CD4-positive, alpha-beta T cell treated with Interleukin-6 at 100 ng/mL for 8 hours (primary cell): ENCODE measurements at places on chromosomes 11 and 22.

- no peak for DNase-seq
These were observed 73.2 kb upstream of the NUP50 start for GRCh38 chr22:45090497-45090910.

DNA sequence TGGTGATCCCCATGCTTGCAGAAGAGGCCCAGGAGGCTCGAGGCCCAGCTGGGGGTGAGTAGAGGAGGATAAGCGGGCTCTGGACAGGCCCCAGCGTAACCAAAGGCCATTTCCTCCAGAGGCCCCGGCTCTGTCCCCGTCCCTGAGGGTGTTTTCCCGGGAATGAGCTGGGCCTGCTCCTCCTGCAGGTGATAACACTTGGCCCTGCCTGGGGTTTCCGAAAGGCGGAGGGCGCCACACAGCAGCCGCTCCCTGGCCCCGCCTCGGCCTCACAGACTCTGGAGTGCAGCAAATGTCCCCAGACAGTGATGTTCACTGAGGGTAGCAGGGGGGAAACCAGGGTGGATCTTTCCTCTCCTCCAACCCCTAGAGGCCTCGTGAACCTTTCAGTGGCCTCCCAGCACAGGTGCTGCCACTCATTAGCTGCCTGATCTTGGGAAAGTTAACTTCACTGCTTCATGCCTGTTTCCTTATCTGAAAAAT lies 10.5 kb upstream of the MGAT3 start:
- no peak for DNase-seq

DNA sequence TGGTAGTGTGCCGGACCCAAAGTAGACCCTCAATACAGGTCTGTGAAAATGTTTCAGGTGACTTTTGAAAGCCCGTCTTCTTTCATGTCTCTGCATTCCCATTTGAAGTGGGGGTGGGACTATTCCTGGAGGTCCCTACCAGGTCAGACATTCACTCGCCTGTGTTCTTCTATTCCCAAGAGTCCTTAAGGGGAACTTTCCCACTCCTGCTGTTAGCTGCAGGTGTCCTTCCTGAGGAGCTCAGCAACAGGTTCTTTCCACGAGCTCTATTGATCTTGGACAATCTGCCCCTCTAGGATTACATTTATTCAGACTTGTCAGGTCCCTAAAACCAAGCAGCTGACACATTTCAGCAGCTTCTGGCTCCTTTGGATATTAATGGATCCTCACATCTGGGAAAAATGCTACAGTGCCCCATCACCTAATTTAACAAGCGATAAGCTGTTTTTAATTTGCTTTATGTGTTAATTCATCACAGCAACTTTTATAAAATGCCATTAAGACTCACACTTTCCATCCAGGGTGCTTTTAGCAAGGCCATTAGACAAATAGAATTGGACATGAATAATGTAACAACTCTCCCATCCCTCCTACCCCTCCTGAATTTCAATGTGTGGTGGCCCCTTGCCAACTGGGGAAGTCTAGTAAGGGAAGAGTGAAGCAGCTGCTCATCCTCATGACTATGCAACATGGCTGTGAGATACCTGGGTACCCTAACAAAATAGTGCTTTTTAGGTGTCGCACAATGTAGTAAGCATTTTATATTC lies 259.5 kb upstream of the CCDC90B start:
- no peak for DNase-seq

GRCh38 chr11:78336877-78337553 lies 80.6 kb downstream of the GAB2 start:
- no peak for DNase-seq

DNA sequence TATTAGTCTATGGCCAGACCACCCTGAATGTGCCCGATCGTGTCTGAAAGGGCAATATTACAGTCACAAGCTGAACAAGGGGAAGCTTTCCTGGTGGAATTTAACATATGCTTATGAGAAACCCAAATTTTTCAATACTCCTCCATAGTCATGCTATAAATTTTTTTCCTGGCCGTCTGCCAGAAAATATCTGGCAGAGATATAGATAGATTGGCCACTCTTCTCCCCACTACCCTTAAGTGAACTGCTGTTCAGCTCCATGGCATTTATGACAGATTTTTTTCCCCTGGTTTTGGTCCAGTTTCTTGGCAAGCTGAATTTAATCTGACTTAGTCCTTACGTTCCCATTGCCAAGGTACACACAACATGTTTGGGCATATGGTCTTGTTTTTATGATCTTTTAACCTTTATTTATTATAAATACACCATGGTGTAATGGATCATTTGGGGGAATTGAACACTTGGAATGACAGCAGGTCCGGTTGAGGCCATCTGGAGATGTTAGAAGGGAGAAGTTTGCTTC lies 328.5 kb downstream of the CNTN5 start:
- DNase-seq, result no peak

DNA sequence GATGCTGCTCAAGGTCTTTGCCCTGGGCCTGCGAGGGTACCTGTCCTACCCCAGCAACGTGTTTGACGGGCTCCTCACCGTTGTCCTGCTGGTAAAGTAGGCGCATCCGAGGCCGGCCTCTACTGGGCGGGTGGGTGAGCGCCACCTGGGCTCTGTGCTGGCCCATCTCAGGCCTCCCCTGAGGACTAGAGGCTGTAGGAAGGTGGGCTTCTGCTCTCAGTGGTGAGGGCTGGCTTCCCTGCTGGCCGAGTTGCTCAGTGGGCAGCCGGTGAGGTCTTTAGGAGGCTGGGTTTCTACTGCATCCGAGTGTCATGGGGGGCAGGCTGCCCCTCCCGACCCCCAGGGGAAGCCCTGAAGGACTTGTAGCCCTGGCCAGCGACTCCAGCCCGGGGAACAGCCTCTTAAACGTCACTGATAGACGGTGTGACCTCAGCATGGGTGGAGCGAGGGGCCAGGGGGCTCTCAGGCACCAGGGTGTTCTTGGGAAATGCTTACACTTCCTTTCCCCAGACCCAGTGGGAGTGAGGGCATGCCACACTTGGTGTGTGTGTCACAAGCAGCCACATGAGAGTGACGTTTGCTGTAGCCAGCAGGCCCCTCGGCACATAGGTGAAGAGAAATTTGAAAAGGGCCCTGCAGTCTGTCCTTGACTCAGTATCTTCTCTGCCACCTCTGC lies 30.3 kb downstream of the TPCN2 start:
- no peak for DNase-seq

DNA sequence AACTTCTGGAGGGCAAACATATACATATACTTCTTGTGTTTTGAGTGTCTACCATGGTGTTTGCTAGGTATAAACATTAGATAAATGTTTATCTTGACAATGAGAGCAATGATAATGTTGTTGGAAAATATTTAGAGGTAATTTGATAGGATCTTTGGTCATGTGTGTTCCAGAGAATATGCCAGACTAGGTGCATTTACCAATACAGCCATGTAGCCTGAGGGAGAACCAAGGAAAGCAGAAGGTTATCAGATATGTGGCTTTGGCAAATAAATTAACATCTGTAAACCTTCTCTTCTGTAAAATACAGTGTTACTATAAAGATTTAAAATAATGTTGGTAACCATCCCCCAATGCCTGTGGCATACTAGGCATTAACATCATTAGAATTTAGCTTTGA lies 226.8 kb downstream of the C11orf87 start:
- no peak for DNase-seq

DNA sequence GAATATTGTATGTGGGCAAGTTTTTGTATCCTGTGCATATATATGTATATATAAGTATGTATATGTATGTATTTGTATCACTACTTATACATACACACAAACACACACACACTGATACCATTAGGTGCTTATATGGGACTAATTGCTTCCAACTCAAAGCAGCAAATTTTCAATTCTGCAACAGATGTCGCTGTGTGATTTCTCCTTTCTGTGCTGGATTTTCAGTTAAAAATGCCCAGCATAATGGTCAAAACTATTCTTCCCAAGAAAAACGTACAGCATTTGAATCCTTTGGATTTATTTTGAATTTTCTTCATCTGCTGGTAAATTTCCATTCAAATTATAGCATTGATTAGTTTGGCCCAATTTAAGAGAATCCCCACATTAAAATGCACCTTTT lies 4.3 kb downstream of the CADM1 start:
- DNase-seq, result no peak

DNA sequence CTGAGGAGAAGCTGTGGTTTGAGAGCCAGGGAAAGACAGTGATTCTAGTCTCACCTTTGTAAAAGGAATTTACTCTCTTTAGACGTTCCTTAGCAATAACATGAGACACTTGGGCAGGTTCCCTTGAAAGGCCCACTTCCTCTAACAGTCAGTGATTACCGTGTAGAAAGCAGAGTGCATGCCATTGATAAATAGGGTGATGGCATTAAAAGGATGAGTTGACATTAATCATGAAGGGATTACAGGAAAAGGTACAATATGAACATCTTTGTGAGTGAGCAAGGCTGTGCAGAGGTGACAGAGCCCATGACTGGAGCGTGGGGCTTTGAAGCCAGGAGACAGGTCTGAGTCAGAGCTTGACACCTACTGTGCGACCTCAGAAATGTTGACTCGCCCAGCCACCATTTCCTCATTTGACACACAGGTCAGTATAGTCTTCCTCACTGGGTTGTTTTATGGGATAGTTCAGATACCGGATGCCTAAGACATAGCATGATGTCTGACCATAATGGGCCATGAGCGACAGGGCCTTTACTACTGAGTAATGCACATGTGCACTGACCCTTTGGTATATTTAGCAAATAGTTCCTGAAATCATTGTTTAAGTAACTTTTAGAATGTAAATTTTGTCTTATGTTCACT lies 341.7 kb upstream of the MTNR1B start:
- no peak for DNase-seq

DNA sequence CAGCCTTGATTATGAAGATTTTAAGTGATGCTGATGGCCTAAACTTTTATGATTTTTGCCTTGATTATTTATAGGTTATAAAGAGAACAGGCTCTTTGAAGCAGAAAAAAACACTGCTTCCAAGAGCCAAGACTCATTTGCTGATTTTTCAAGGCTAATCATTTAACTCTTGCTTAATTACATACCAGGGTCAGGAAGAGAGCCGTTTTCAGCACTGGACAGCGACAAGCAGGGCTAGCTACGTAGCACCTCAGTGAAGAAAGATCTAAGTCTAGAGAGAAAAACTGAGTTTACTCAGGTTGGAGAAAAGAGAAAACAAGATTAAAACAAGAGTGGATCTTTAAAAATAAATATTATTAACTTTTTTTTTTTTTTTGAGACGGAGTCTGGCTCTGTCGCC lies 615.4 kb upstream of the B3GAT1 start:
- DNase-seq, result no peak

- DNase-seq, result no peak
These were observed 41.1 kb downstream of the TNRC6B start for GRCh38 chr22:40218723-40219294.

GRCh38 chr11:16356761-16357393 lies 531 bp upstream of the SOX6 start:
- no peak for DNase-seq

- DNase-seq, result peak; percentile 31
These were observed 40.0 kb upstream of the CREB3L1 start for GRCh38 chr11:46237248-46238077.
